Stimulated activated CD4-positive, alpha-beta T cell treated with anti-CD3 and anti-CD28 coated beads, TNF-alpha, amount 100 ng/mL, for 1 hour (primary cell): ENCODE measurements at places on chromosomes 2 and 18.

DNA sequence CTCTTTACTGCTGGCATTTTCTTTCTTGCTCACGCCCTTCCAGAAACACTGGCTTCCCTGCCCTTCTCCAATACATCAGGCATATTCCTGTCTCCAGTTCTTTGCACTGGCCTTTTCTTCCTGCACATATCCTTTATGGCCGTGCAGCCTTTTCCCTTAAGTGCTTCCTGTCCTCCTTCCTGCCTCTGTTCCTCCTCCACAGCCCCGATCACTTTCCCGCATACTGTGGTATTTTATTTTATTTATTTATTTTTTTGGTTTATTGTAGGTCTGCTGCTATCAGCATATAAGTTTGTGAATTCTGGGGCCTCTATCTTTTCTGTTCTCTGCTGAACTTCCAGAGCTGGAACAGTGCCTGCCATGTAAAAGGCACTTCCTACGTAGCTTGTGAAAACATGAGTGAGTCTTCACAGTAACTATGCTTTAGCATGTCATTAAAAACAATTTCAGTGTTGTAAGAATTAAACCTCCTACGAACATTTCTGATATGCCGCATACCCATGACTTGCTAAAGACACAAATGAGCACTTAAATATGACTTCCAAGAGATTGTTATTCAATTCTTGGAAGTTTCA is 289.1 kb downstream of the TRIB2 start:
- no peak for DNase-seq

GRCh38 chr2:81093031-81093430 is 788.5 kb upstream of the LRRTM1 start:
- no peak for DNase-seq

- DNase-seq = no peak
Measured at GRCh38 chr2:141498561-141498960, 632.3 kb downstream of the LRP1B start.

- no peak for DNase-seq
Measured at GRCh38 chr2:122634256-122634655, 878.8 kb downstream of the TSN start.

DNA sequence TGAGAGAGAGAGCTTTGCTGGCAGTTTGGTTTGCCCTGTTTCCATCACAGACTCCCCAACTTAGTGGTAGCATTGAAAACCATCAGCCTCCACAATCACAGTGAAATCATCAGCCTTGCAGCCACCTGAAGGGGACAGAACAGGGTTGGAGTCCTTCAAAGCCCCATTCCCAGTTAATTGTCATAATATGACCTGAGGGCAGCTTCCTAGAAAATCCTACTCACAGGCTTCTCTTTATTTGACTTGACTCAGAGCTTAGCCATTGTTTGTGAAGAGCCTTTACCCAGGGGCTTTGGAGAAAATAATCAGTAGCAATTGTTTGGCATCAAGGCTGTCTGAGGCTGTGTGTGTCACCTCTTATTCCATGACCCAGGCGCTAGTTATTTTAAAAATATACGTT is 308.7 kb downstream of the CBLN2 start:
- DNase-seq = no peak

GRCh38 chr2:97688062-97688827 is 18.7 kb downstream of the C2orf92 start:
- DNase-seq = no peak

DNA sequence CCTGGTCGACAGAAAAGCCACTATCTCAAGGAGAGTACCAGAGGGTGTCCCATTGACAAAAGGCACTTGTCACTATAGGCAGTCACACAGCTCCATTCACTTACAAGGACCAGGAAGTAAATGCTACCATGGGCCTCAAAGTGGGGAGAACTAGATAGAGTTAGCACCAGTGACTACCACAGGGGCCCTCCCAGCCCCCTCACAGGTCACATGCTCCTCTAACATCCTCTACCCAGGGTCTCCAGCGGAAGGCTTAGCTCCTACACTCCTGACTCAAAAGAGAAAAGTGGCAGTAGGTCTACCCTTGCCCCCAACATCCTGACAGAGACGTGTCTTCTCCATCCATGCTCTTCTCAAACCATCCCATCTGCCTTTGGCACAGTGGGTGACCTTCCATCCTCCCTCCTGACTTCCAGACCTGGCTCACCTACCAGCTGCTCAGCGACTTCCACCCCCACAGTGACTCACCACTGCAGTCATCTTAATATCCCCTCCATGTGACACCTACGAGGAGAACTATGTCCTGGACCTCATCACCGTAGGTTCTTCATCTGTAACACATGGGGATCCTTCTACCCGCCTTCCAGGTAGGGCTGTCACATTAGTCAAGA is 5.6 kb upstream of the DNMT3A start:
- DNase-seq = no peak
